Cardiac septum (tissue), 1 donor: ENCODE measurements at places on chromosomes 4 and X. TPM values are rescaled to one million over a fixed set of nuclear protein-coding genes. Genes with fewer than 3 reads are reported as not detected.

GRCh38 chr4:100098011-100098545, 92.2 kb downstream of the DDIT4L start:
- DNase-seq = no peak

DNA sequence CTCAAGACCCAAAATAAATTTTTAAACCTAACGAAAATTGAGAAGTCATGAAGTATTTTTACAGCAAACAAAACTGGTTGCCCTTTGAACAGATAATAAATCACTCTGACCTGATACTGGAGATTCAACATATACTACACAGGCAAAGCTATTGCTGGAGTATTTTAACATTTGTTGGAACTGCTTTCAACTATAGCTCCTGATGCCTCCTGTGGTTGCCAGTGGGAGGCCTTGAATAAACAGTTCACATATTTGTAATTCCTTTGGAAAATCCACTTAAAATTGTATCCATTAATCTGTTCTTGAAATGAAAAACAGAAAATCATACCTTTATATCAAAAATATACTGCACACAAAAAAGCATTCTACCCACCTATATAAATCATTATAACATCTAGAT, 605.1 kb downstream of the KCTD8 start:
- DNase-seq = no peak

DNA sequence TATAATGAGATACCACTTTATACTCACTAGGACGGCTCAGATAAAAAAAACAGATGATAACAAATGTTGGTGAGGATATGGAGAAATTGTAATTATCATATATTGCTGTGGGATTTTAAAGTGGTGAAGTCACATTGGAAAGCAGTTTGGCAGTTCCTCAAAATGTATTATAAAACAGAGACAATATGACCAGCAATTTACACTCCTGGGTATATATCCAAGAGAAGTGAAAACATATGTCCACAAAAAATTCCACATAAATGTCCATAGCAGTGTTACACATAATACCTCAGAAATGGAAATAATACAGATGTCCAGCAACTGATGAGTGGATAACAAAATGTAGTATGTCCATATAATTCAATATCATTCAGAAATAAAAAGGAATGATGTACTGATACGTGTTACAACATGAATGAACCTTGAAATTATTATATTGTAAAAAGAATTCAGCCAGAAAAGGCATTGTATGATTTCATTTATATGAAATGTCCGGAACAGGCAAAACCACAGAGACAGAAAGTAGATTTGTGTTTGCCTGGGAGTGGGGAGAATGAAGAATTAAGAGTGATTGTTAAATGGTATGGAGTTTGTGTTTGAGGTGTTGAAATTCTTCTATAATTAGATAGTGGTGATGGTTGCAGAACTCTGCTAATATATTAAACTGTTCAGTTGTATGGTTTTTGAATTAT, 220.9 kb downstream of the SLC7A11 start:
- DNase-seq = no peak

GRCh38 chrX:151365579-151365978, 31.4 kb upstream of the VMA21 start:
- no peak for DNase-seq

DNA sequence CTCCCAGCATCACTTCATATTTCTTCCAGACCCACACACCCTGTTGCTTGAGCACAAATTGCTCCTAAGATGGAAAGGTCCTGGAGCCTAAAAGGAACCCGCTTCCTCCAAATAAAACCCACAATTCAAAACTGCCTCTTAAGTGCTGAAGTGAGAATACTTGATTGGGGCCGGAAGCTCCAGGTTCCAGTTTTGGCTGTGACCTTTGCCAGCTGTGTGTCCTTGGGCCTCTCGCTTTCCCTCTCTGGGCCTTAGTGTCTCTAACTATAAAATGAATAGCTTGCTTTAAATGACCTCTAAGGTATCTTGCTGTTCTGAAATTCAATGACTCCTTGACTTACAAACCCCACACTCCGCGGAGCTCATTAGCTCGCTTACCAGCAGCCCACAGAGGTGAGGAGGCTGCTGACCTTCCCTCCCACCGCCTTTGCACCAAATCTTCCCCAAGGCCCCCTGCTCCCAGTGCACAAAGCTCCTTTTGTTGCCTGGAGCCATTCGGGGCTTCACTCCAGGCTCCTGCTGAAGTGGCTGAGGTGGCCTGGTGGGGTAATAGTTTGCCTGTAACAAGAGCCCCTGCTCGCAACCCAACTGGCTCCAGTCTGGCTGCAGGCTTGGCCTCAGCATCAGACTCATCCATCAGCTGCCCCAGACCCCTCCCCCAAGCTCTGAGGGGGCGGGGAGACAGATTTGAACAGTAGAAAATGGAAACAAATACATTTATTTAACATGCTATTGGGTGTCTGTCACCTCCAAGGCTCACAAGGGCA, 21.8 kb downstream of the STARD8 start:
- no peak for DNase-seq

- DNase-seq = no peak
These were observed 52.2 kb downstream of the DCUN1D4 start for GRCh38 chr4:51895158-51895557.

GRCh38 chr4:169934794-169935429, 91.3 kb downstream of the MFAP3L start:
- no peak for DNase-seq

GRCh38 chr4:20354120-20354519, 102.4 kb downstream of the SLIT2 start:
- DNase-seq = no peak

DNA sequence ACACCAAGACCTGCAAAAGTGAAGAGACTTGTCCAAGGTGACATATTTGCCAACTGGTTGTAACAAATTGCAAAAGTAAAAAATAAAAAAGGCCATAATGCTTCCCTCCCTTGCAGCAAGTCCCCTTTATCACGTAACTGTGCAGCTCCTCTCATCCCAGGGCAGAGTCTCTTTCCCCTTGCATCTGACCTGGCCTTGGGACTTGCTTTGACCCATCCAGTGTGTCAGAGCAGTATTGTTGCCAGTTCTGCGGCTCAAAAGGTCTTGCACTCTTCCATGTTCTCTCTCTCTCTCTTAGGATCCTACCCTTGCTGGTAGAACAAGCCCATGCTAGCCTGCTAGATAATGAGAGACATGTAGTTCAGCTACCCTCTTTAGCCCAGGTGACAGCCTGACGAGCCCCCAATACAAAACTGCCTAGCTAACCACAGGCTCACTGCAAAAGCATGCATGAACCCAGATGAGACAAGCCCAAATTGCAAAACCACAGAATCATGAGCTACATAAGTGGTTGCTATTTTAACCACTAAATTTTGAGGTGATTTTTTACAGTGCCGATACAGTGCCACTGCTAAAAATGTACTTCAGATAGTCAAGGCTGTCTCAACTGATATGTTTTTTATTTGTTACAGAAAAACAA, 289.5 kb upstream of the PPARGC1A start:
- no peak for DNase-seq

SMIM20 gene
- total RNA-seq = 34.7 TPM

PJA1 gene
- total RNA-seq = 18.8 TPM
